ENCODE measurements at places on chromosomes 2 and 18.

GRCh38 chr2:71275939-71276310 lies 49.0 kb upstream of the PAIP2B start:
- DNase-seq = no peak

DNA sequence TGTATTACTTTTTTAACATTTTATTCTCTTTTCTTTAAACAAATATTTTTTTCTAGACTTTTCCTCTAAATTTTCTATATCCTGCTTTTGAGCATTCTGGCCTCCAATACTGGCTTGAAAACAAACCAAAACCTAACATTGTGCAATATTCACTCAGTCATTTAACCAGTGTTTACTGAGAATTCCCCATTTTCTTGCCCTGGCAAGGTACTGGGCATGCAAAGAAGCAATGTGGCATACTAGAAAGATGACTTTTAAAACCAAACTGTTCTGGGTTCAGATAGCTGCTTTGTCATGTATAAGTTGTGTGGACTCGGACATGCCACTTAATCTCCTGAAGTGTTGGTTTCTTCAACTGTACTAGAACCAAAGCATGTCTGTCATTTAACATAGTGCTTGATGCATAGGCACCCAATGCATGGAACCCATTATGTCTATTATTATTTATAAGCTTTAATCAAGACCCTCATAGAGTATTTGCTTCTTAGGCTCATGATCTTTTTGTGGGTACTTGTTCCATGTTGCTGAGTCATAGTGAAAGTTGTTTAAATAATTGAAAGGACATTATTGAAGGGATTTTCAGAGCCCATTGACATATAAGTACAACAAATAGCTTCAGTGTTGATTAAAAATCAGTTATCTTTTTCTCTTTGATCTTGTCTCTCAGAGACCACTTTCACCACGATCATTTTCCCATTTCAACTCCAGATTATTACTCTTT lies 185.4 kb upstream of the OSR1 start:
- no peak for DNase-seq

DNA sequence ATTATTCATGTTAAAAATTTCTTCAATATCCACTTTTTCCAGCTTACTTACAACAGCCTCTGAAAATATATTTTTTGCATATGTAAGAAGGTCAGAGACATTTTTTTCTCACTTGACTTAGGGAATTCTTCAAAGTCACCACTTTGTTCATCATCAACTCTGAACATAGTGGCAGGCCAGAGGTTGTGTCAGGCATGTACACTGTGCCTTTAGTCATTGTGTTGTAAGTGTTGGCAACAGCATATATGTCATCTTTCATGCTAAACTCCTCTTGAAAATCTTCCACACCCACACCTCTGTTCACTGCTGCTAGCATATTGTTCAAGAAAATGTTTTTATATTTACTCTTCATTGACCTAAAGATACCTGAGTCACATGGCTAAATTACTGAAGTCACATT lies 52.2 kb upstream of the ACVR1 start:
- DNase-seq = no peak

- DNase-seq = no peak
Measured at GRCh38 chr2:22822835-22823234, 562.1 kb upstream of the KLHL29 start.

DNA sequence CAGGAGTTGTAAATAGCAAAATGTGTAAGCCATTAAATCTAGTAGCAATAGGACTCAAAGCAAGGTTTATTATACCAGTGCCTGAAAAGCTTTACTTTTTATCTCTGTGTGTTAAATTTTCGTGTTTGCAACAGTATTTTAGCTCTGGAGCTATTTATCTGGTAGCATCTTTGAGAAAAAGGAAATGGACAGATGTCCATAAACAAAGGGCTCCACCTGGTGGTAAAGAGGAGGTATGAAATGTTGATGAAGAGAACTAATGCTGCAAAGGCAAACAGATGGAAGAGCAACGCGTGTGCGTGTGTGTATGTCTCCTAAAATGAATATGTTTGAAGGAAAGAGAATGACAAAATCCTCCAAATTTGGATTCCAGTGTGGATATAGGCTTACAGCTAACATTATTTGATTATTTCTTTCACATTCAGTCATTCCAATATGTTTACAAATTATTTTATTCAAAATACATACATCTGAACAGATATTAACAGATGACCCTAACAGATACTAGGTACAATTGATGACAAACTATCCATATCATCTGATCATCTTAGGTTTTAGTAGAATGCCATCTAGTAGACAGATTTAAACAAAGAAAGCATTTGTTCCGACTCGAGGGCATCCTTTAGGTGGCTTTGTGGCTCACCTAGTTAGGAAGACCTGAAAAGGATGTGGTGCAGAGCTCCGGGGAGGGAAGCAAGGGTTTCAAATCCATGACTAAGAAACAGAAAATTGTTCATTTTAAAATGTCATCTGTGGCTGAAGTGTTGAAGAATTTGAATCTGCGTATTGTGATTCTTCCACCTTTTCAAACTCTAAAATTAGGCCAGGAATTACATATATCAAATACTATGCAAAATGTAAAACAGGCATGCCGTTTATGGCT lies 383.3 kb downstream of the MTX2 start:
- DNase-seq = no peak

GRCh38 chr2:88580088-88580487 lies 47.2 kb downstream of the EIF2AK3 start:
- DNase-seq = no peak

- no peak for DNase-seq
Measured at GRCh38 chr18:4020026-4020425, 435.1 kb downstream of the DLGAP1 start.

GRCh38 chr18:67926929-67927864 lies 410.7 kb upstream of the DSEL start:
- no peak for DNase-seq

- no peak for DNase-seq
Measured at GRCh38 chr18:35410561-35410960, 33.4 kb upstream of the ZNF396 start.

DNA sequence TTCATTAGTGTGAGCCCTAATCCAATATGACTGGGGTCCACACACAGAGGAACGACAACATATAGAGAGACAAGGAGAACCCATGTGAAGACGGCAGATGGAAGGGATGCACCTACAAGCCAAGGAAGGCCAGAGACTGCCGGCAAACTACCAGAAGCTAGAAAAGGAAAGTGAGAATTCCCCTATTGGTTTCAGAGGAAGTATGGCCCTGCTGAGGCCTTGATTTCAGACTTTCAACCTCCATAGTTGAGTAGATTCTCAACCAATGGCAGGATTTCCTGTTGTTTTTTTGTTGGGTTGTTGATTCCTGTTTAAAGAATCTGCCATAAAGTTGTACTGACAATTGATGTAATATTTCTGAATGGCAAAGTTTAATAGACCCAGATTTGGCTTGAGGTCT lies 241.5 kb downstream of the SATB2 start:
- no peak for DNase-seq

DNA sequence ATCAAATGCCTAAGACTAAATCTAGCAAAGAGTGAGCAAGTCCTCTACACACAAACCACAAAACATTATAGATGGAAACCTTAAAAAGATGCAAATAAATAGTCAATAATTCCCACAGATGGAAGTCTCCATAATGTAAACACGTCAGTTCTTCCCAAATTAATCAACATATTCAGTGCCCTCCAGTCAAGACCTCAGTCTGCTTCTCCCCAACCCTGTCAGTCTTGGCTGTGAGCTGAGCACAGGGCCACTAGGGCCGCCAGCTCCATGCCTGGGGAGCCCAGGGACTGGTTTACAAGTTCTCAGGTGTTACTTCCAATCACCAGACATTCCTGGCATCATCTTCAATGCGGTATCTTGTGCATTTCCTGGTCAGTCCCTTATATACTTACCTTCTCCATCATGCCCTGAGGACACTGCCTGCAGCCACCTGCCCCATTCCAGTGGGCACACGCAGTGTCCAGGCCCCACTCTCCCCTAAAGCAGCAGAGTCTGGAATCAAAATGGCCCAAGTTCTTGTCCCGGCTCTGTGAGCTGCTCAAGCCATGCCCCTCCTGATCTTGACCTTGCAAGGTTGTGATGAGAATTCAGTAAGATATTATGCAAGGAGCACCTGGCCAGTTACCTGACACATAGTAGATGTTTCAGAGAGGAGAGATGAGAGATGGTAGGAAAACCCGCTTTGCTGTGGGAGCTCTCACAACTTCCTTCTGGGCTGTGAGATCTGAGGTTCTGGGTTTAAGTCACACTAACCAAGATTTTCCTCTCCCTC lies 207.9 kb upstream of the RAB6C start:
- DNase-seq = no peak

DNA sequence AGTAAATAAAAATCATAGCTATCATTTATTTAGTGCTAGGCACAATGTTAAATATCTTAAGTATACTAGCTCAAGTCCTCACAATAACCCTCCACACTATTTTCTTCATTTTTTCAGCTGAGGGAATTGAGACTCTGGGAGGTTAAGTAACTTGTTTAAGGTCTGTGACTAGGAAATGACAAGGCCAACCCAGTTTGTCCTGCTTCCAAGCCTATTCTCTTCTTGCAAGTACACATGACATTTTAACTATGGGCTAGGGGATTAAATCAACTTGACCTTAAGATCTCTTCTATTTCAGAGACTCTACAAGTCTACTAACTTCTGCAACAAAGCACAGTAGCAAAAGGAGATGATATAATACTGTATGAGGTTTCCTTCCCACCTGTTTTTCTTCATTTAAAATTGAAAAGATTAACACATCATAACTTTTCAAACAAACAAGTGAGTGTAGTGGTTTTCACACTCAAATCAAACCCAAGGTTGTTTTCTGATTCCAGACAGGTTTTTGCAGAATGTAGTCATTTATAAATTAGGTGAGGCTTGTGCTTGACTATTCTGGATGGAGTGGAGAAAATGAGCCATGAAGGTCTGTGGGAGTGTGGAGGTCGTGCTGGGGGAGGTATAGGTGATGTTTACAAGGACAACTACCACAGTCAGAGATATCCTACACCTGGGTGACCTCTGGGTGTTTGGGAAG lies 57.0 kb downstream of the CD28 start:
- DNase-seq = no peak

- peak; percentile 56 for DNase-seq
Measured at GRCh38 chr2:174546519-174547506, 50.8 kb downstream of the WIPF1 start.

Data from T-helper 1 cell (primary cell).